ENCODE measurements at places on chromosomes 2 and 18.

GRCh38 chr2:8534729-8535468 lies 147.0 kb upstream of the ID2 start:
- DNase-seq = no peak

DNA sequence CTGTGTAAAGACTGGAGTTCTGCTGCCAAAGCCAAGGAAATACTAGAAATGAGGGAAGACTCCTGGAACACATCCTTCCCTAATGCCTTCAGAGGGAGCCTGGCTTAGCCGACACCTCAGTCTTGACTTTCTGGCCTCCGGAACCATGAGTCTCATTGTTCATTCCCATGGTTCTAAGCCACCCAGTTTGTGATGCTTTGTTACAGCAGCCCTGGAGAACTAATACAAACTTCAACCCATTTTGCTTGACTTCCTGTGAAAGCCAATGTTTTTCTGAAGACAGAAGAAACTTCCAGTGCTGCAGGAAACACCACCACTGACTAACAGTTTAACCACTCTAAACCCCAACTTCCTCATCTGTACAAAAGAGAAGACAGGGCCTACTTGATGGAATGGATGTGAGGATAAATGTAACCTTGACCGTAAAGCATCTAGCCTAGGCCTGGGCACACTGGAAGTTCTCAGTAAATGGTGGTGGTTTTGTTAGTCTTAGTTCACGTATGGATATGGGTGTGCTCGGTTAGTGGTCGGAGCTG lies 85.9 kb upstream of the RFX8 start:
- no peak for DNase-seq

GRCh38 chr2:20868377-20868776 lies 45.5 kb upstream of the LDAH start:
- no peak for DNase-seq

DNA sequence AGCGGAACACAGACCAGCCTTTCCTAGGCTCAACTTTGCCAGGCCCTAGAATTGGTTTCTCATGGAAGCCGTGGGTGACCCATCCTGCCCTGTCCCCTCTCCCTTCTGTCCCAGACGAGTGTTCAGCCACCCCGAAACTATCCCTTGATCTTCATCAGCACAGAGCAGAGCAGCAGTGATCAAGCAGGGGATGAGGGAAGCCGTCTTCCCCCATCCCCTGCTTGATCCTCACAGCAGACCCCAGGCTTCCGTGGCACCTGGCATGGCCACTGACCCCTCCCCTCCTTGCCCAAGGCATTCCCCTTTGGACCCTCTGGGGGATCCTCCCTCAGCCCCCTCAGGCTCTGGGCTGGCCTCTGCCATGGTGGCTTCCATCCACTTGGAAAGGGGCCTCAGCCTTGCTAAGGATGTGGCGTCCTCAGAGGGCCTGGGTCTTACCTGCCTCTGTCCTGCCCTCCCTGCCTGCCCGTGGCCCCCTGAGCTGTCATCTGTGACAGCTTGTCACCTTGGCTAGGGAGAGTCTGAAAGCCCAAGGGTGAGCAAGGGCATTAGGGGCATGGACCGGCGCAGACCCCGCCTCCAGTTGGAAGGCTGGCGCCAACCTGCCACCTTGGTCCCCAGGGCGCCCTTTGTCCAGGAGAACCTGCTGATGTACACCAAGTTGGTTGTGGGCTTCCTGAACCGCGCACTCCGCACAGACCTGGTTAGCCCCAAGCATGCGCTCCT lies 10.4 kb upstream of the CCDC74A start:
- DNase-seq = no peak

- no peak for DNase-seq
Measured at GRCh38 chr2:104658144-104658835, 195.6 kb upstream of the POU3F3 start.

- no peak for DNase-seq
Measured at GRCh38 chr18:2121224-2121623, 450.1 kb downstream of the METTL4 start.

GRCh38 chr18:6374935-6375529 lies 39.7 kb downstream of the L3MBTL4 start:
- DNase-seq = no peak

DNA sequence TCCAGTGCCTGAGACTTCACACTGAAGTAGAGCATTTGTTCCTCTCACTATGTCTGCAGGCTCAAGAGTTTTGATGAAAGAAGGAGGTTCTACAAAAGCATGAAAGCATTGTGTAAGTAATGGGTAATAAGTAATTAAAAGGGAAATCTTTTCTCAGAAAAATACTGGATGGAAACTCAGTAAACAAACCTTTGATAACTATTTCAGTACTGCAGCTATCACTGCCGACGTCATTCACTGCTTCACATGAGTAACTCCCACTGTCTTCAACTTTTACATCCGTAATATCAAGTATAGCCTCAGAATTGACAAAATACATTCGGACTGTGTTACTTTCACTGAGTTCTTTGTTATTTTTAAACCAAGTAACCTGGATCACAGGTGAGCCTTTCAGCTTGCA lies 72.7 kb downstream of the TTN start:
- DNase-seq = no peak

GRCh38 chr2:134240061-134240460 lies 13.8 kb upstream of the MGAT5 start:
- no peak for DNase-seq

- DNase-seq = no peak
Measured at GRCh38 chr2:237626813-237627440, 460 bp upstream of the LRRFIP1 start.

All from urothelium cell line (cell line).